ENCODE measurements at places on chromosomes 4 and X.

- peak; percentile 44 for DNase-seq
These were observed at the start of gene GK for GRCh38 chrX:30653415-30654131. TSS of gene GK (plus strand) at chrX:30653423. CDS start at chrX:30653538, 115 bp downstream.

DNA sequence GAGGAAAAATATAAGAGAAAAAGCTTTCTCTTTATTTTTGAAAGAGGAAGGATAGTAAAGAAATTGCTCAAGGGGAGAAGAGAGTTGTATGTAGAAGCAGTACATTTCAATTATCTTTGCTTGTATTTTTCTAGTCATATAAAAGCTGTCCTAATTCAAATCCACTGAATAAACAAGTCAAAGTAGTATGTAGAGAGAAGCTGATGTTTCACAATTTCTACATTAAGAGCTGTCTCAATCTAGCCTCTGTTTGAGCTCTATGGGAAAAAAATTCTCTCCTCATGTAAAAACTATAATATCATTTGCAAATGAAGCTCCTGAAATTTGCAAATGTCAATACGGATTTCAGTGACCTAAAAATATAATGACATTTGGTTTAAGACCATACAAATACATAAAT is 52.6 kb downstream of the CHM start:
- no peak for DNase-seq

DNA sequence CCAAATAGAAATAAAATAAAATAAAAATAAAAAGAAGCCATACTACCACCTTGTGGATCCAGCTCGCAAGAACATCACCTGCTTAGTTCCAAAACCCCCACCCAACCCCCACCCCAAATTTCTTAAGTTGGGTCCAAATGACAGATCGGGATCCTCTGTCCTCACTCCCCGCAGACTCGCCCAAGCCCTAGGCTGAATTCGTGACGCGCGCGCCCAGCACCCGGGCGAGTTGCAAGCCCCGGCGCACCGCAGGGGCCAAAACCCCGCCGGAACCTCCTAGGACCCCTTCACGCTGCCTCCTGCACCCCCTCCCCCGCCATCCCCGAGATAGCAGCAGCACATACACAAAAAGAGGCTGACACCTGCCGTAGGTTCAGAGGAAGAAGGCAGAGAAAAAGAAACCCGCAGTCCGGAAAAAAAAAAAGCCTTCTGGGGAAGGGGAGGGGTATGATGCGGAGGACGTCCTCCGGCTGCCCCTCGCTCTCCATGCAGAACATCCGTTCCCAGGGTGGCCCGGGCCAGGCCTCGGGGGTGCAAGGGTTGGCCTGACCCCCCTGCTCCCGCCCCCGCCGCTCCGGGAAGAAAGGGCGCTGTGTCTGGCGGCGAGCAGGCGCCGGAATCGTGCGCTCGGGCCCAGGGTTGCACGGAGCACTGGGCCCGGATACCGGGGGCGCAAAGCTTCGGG is 2.6 kb downstream of the NLGN4X start:
- DNase-seq, result peak; percentile 77

DNA sequence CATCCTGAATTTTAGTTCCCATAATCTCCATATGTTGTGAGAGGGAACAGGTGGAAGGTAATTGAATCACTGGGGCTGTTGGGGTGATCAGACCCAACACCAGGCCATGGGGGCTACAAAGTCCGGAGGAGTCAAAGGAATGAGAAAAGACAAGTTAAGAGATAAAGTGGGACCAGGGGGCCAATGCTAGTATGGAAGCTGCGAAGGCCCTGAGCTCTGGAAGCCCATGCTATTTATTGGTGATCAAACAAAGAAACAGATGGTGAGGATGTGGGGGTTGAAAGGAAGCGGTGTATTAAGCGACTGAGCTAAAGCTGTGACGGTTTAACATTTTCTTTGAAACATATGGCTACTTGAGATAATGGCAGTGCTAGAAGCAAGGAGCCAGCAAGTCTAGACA is 132.8 kb downstream of the PDGFC start:
- DNase-seq, result no peak

DNA sequence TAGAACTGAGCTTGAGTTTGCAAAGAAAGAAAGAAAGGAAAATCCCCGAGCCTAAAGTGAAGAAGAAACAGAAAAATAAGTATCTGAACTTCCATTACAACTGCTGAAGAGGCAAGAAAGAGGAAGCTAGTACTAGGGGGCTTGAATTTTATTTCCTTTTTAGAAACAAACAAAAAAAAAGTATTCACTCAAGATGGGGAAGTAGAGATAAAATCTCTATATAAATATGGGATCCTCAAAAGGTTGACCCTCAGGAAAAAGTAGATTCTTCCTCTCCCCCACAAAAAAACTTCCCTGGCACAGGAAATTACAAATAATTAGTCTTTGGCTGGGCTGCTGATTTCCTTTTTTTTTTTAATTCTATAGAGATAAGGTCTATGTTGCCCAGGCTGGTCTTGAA is 16.0 kb downstream of the LRBA start:
- DNase-seq, result no peak

DNA sequence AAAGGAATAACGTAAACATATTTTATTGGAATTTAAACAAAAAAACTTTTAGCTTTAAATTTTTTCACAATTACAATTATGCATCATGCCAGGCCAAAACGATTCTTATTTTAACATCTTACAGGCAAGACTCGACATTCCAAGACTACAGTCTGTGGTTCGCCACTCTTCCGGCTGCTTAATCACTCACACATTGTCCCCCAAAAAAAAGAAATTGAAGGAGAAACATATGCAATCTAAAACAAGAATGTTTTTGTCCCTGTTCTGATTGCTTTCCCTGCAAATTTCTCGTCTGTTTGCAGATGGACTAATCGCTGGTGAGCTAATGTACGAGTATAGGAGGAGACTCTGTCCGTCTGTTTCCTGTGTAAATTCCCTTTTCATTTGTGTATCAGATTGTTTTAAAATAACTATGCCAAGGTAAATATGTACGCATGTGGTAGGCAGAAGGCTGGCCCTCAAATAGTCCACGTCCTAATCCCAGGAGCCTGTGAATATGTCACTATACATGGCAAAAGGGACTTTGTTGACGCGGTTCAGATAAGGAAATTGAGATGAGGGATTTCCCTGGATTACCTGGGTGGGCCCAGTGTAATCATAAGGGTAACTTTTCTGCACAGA is 37.7 kb upstream of the MTNR1A start:
- DNase-seq, result no peak

GRCh38 chr4:20430259-20430941 is 178.7 kb downstream of the SLIT2 start:
- DNase-seq, result no peak

- no peak for DNase-seq
These were observed 170.0 kb downstream of the SMIM20 start for GRCh38 chr4:26083987-26084386.

GRCh38 chrX:26952213-26952612 is 510.9 kb downstream of the PPP4R3C start:
- DNase-seq, result no peak

- no peak for DNase-seq
These were observed 15.8 kb downstream of the C4orf50 start for GRCh38 chr4:6002492-6002833.

GRCh38 chrX:43530837-43531236 is 125.3 kb upstream of the MAOA start:
- DNase-seq, result no peak

DNA sequence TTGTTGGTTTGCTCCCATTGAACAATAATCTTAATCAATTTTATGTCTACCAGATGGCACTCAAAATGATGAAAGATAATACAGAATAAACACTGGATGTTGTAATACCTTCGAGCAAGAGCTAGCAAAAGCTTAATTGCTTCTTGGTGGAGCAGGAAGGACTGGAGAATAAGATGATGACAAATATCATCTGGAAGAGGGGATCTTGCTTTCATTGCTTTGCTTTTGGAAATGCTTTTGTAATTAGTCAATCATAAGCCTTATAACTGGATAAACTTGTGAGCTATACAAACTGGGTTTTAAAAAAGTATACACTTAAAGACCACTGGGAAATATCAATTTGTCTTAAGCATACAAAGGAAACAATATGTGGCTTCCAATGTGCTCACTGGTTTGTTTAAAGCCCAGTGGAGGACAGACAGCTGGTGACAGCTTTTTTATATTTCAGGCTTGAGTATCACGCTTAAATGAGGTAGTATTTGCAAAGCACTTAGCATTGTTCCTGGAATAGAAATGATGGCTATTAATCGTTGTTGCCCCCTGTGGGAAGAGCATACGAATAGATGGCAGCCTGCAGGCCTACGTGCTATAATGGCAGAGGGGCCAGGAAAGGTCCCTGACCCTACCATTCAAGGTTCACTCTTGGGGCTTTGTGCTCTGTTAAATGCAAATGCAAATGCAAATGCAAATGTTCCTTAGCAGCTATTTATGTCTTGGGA is 61.2 kb downstream of the TMEM150C start:
- peak; percentile 25 for DNase-seq

DNA sequence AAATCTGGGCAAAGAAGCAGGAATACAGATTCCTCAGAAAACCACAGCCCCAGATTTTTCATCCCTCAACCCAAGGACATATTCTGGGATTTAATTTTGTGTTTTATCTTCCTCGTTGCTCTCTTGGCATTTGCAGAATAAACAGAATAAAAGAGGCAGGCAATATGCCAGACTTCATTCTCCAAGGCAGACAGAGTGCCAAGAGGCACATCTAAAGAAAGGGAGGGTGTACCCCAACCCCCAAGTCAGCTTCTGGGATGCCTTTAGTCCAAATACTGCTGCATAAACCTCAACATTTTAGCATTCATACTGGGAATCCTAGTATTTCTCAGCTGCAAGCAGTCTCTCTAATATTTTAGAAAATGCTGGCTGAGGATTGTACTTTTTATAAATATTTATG is 629.2 kb downstream of the KLHL13 start:
- DNase-seq, result no peak

DNA sequence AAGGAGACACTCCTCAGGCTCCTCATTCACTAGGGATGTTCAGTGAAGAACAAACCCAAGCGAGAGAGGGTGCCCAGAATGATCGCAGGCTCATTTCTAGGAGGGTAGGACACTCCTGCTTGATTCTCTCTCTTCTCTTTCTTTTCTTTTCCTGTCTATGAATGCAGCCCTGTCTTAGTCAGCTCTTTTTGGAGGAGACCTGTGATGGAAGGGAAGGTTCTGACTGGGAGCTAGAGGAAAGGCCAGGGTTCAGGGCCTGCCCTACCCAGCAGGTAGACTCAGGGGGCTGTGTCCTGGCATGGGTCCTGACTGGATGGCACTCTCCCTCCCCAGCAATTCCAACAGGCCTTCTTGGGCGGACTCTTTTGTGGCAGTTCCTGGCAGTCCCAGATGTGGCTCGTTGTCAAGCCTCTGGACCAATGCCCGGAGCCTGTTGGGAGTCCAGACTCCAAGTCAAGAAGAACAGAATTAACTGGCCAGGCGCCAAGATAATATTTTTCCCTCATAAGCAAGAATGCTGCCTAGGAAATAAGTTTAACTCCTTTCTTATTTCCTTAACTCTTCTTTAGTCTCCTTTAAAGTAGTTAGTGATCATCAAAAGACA is 139.4 kb upstream of the SCML1 start:
- no peak for DNase-seq

DNA sequence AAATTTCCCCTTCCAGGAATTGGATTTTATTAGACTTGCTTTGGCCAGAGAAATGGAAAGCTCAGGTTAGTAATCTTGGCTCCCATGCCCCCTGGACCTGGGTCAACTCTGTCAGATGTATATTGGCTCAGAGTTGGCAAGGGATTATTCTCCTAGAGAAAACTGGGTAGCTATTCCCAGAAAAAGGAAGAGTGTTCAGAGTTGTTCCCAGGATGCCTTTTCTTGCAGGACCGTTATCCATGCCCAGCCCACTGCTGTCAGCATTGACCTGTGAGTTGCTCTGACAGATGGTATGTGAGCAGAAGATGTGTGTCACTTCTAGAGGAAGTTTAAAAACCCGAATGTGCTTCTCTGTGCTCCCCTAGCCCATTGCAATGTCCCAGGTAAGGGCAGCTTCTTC is 509.9 kb upstream of the ZFP42 start:
- no peak for DNase-seq

GRCh38 chr4:53734584-53735353 is 143.5 kb upstream of the LNX1 start:
- DNase-seq, result no peak

DNA sequence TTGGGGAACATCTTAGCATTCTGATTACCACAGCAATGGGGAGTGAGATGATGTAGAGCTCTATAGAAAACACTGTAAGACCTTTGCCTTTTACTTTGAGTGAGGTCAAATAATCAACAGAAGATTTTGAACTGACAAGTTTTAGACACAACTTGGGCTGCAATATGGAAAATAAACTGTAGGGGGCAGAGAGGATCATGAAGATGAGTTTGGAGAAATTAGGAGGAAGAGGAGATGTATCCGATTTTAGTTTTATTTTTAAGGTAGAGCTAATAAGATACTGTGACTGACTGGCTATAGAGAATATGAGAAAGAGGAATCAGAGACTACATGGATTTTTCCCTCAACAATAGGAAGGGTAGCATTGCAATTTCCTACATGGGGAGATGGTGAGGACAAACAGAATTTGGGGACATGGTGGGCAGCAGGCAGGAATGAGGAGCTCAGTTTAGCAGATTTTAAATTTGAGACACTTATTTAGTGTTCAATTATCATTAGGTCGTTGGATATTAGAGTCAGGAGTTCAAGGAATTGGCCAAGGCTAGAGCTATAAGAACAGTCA is 563.1 kb downstream of the INPP4B start:
- DNase-seq, result no peak

DNA sequence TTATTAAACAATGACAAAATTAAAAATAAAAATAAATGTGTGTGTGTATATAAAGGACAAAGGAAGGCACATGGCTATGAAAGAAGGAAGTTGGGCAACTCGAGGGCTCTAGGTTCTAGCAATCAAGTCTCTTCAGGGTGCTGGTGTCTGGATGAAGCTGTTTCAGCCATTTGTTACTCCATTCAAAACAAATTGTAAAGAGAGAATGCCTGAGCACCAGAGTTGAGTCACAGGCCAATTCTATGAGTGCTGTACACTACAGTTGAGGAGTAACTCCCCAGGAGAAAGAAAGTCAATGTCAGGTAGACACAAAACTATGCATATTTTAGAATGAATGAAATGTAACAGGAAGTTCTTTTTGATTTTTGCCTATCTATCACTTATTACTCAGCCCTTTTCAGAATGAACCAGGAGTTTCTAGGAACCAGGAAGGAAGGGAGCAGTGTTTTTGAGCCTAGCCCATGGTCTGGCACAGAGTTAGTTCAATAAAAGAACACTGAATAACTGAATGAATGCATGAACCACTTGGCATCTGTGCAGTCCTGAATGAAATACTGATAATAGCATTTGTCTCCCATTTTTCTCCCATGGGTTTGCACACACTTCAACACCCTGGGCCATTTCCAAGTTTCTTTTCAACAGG is 151.7 kb upstream of the CPEB2 start:
- no peak for DNase-seq
